ENCODE measurements at places on chromosomes 16 and 17.

DNA sequence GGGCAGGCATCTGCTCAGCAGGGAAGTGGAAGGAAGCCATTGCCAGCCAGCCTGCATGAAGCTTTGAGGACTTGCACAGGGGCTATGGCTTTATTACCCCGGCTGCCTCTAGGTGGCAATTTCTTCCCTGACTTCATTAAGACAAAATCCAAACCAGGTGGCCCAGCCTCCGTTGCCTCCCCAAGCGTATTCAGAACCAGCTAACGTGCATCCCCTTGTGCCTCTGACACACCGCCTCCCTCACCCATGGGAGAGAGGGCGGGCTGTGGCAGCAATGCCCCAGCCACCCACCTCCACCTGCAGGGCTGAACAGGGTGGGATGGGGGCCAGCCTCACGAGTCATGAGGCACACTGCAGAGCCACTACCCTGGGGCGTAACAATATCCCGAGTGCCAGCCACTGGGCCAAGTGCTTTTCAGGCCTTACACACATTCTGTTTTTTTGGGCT, 6.8 kb downstream of the KIFC3 start:
- no peak for DNase-seq

- DNase-seq = no peak
Observed at GRCh38 chr17:13513039-13513405, 88.7 kb downstream of the HS3ST3A1 start.

DNA sequence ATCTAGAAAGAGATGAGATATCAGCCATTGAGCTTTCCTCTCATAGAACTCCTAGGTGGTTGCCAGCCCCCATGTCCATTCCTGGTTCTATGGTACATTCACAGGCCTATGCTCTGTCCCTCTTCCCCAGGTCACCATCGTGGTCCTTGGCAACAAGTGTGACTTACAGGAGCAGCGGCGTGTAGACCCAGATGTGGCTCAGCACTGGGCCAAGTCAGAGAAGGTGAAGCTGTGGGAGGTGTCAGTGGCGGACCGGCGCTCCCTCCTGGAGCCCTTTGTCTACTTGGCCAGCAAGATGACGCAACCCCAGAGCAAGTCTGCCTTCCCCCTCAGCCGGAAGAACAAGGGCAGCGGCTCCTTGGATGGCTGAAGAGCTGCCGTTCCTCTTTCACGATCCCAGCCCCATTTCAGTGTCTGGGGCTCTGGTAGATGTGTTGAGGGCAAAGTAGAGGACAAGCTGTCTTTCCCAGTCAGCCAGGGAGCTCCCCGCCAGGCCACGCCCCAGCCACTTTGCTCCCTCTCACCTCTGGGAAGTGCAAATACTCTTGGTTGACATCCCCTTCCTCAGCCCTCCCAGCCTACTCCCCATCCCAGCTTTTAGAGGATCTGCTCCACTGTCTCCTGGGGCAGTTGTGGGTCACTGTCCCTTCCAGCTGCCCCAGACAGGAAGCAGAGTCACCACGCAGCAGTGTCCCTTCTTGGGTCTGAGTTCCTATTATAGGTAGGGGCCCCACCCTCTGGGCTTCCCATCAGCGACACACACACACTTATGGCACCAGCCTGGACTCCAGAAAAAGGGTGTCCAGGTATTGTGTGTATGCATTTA, 3.8 kb downstream of the NKIRAS2 start:
- no peak for DNase-seq

- no peak for DNase-seq
Observed at GRCh38 chr16:57167953-57168352, 17.9 kb downstream of the PSME3IP1 start.

GRCh38 chr17:3011891-3012290, 51.5 kb downstream of the OR1D5 start:
- DNase-seq = no peak

GRCh38 chr16:7239547-7239946, 93.1 kb upstream of the RBFOX1 start:
- DNase-seq = no peak

- no peak for DNase-seq
Observed at GRCh38 chr17:39702901-39703893, 3.3 kb downstream of the ERBB2 start.

DNA sequence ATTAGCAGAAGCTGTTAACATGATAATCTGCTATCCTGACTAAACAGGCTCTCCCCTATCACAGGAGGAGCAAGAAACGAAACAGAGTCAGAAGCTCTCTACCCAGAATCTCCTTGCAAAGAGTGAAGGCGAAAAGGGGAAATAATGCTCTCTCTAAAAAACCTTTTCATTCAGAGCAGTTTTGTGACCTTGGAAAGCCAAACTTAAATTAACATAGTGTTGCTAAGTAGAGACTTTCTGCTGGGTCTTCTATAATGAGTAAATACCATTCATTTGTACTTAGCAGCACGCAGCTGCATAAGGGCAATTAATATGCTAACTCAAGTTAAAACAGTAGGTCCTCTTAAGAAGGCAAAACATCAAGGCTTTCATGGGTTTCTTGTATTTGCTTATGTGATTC, 101.7 kb upstream of the GPR139 start:
- no peak for DNase-seq

DNA sequence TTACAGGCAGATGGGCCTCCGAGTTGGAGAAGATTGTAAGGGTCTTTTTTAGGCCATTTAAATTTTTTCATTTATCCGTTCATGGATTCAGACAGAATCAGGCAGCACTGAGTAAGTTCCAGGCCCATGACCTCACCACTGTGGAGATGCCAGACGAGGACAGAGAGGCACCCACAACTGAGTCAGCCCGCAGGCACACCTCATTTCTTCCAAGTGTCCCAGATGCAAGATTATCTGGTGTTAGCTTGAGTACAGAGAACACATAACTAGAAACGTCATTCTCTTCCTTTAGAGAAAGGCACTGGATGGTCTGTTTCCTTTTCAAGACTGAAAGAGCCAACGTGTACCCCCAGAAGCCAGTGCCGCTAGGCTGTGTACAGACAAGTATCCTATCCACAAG, 16.9 kb downstream of the CLEC16A start:
- no peak for DNase-seq

DNA sequence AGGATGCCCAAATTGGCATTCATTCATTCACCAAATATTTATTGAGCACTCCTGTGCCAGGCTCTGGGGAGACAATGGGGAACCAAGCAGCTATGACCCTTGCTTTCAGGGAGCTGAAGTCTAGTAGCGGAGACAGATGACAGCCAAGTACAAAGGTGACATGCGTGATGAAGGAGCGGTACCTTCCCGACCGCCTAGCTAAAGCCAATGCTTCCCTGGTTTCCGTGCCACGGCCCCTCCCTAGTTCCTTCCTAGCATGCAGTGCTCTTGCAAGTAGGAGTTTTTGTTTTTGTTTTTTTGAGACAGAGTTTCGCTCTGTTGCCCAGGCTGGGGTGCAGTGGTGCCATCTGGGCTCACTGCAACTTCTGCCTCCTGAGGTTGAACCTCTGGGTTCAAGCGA, 3.2 kb upstream of the SLC5A2 start:
- no peak for DNase-seq

DNA sequence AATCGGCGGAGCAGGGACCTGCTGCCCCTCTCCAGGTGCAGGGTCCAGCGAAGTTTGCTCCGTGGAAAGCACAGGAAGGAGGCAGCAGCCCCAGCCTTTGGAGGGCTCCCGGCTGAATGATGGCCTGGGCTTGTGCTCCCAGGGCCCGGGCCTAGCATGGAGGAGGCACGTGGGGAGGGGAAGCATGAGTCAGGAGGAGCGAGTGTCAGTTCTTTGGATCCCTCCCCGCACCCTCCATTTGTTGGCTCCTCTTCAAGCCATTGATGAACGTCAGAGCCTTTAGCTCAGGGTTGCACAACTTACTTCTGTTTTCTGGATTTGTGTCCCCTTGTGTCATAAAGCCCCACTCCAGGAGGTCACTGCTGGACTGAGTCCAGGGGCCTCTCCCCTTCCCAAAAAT, 25.8 kb downstream of the TTYH2 start:
- no peak for DNase-seq

DNA sequence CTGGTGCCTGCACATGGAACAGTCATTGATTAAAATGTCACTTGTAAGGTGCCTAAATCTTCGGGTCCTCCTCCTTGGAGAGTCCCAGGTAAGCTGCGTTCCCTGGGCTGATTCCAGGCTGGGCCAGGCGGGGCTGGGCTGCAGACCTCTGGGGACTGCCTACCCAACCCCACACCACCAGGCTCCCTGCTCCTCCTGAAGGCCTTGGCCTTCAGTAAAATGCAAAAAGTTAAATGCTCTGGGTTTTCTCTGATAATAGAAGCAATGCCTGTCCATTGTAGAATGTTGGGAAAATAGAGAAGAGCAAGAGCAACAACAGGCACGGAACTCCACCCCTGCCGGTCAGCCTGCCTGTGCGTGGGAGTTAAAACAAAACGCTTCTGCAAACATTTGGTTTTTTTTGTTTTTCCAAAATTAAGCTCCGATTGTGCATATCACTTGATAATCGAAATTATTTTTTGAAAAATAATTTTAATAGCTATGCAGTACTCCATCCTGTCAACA, 363.9 kb downstream of the SEC14L1 start:
- DNase-seq = no peak

DNA sequence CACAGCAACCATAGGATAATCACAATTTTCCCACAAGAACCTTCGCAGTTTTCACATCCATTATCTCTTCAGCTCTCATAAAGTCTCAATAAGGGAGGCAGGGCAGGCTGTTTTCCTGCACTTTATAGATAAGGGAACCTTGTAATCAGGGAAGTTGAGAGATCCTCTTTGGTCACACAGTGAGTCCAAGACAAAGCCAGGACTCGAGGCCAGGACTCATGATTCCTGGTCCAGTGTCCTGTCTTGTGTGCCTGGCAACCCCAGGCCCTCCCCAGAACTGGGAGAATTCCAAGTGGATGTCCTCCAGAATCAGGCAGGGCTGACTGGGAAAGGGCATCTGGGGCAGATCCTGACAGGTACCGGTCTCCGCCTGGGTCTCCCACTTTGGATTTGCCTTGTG, 23.1 kb upstream of the PHF12 start:
- DNase-seq = no peak

DNA sequence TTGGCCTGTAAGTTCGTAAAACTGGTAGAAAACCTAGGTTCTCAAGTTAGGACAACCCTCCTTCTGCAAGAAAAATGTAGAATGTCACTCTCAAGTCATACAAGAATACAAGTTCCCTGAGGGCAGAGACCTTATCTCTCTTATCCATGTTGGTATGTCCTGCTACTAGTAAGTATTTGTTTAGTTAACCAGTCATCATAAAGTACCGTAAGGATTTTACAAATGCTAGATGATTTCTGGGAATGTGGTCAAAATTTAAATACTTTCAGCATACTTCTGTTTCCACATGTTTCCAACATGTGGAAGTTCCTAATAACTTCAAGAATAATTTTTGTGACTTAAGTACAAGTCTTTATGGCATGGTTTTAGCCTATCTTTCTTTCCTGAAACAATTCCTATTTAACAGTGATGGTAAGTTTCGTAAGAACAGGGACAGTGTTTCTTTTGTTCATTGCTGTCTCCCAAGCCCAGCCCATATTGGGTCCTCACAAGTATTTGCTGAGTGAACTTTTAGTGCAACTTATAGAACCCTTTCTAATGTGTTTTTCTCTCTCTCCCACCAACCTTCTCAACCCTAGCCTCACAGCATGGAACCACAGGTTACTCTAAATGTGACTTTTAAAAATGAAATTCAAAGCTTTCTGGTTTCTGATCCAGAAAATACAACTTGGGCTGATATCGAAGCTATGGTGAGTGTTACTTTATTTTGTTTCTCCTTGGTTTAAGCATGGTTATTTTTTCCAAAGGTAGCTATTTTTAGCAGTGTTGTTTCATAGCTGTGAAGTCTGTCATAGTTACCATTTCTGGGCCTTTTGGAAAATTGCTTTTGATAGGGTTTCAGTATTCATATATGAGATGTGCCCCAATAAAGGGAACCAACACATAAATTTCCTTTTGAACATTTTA, 4.5 kb downstream of the NBR1 start:
- no peak for DNase-seq

DNA sequence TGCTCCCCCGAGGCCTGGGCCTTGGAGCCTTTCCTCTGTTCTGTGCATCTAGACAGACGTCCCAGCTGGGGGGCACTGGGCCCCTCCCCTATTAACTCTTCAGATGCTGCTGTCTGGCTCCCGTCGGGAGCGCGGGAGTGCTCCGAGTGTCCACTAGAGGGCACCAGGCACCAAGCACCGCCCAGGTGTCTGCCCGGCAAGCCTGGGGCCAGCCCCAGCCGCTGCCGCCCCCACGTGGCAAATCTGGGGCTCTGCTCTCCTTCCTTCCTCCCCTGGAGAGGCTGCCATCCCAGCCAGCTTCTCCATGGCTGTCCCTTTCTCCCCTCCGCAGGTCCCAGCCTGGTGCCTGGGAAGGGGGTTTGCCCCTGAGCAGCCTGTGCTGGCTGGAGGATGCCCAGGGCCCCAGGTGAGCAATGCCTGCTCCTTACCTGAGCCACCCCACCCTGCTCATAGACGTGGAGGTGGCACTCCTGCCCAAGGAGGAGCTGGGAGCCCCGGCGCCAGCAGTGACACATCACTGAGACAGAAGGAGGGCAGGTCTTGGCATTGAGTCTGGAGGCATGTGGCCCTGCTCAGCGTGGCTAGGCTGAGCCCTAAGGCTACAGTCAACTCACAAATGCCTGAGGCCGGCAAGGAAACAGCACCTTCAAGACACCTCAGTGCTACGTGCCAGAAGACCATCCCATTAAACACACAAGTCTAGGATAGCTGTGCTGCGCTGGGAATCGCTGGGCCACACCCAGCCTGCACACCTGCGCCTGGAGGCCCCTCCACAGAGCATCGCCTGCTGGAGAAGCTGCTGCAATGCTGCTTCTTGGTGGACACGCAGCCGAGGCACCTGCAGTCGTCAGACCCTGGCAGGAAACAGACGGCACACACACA, 19.7 kb downstream of the TMEM235 start:
- DNase-seq = peak; percentile 45

- no peak for DNase-seq
Observed at GRCh38 chr17:65058593-65058992, 2.1 kb upstream of the GNA13 start.

DNA sequence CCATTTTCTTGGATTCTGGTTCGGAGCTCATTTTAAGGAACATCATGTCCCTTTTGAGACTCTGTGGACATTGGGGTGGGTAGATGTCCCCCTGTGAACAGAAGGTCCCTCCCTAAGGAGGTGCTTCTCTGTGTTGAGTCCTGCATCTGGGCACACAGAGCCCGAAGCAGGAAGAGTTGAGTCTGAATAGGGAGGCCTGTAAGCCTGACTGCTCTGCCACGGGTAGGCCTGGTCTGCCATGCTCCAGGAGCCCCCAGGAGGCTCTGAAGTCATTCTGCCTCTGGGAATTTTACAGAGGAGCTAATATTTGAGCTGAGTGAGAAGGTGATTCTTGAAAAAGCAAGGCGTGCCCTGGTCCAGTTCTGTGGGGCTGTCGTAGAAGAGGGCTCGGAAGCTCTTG, 50.6 kb downstream of the TENT4B start:
- DNase-seq = no peak

GRCh38 chr17:30323895-30324319, 9.9 kb downstream of the TMIGD1 start:
- DNase-seq = no peak
